ENCODE measurements at places on chromosomes 5 and 9.

GRCh38 chr9:32200896-32201295 is 183.5 kb upstream of the ACO1 start:
- no peak for DNase-seq

DNA sequence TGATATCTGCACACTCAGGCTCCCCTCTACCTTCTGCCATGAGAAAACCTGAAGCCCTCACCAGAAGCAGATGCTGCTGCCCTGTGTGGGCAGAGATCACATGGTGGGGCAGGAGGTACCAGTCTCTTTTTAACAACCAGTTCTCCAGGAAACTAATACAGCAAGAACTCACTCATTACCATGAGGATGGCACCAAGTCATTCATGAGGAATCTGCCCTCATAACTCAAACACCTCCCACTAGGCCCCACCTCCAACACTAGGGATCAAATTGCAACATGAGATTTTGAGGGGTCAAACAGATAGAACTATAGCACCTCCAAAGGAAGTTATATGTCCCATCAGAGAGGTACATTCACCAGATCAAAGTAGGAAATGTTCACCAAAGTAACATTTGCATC is 136.3 kb upstream of the SHB start:
- no peak for DNase-seq

DNA sequence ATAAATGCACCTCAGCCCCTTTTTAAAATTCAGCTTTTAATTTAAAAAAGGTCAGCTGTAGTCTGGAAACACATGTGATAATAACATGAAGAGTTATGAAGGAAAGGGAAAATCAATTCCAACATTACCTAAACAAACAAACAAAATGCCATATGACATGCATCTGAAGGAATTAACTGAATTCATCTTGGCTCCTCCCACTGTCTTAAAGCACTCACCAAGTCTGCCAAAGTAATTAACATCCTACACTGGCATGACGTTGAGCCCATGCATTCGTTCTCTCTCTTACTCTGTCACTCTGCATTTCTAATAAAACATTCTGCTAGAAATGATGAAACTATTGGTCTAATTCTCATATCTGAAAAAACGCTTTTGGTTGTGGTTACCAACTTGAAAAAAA is 37.7 kb downstream of the TSSK1B start:
- DNase-seq = no peak

DNA sequence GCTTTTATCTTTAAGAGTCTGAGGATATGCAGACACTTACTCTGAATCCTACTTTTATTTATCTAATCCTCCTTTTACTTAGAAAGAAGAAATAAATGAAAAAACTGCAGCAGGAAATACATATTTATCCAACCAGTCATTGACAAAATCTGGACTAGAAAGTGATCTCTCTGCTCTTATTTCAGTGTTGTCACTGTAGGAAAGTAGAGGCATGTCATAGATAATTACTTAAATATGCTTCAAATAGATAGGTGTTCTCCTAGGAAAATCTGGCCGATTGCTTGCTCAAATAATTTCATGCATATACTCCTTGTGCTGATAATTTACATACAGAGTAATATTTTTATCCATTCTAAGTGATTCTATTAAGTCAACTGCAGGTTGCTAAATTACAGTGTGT is 2001.9 kb upstream of the C9orf72 start:
- DNase-seq = no peak

DNA sequence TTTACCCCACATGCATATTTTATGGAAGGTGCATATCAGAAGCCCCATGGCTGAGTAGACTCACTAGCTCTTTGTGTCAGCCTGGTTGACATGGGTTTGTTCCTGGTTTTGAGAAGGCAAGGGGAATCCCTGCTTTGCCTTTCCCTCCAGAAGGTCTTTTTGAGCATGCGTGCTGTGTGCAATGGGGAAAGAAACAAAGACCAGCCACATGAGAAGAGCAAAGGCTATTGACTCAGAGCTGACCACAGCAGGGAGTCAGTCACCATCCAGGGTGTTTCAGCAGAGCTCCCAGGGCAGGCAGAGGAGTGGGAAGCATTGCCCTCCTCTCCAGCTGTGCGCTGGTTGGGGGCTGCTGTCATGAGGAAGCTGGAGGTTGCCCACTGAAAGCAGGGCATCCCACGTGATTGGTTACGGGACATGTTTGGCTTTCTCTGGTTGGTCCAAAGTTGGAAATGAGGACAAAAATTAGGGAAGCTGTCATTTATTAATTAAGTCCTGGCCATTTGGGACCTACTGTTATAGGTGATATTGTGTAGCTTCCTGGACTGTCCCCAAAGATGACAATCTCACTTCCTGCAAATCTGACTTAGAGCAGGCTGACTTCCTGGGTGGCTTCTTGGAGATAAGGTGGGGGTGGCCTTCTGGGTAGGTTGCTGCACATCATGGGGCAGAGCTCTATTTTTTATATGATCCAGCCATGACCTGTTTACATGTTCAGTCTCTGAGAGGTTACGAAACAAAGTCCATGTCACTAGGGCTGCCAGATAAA is 48.9 kb upstream of the TDRD7 start:
- DNase-seq = no peak

DNA sequence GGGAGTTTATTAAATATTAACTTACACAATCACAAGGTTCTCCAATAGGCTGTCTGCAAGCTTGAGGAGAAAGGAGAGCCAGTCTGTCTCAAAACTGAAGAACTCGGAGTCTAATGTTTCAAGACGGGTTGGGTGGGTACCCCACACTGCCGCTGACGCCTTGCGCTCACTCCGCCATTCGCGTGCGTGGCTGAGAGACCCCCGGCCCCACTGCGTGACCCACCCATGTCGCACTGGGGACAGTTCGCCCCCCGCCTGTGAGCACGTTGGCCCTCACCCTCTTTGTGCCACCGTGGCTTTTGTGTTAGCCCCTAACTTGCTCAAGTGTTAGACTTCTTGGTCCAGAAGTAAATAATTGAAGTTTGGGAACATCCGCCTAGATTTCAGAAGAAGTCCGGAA is 270.0 kb upstream of the ITGA1 start:
- no peak for DNase-seq

DNA sequence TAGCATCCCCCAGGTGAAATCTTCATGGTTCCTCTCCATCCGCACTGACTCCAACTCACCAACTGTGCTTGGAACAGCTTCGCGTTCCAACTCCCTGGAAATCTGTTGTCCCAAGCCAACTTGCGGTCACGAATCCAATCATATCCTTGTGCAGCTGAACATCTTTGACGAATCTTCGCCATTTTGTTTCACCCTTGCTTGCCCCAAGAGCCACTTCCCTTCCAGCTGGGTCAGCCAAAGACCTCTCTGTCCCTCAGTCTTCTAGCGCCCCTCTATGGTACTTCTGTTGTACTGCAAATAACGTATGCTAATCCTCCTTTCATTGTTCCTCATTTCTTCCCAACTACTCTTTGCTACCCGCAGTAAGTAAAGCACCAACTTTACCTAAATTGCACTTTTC is 61.0 kb upstream of the TARS1 start:
- DNase-seq = no peak

GRCh38 chr5:15689836-15690235 is 189.9 kb downstream of the FBXL7 start:
- DNase-seq = no peak

DNA sequence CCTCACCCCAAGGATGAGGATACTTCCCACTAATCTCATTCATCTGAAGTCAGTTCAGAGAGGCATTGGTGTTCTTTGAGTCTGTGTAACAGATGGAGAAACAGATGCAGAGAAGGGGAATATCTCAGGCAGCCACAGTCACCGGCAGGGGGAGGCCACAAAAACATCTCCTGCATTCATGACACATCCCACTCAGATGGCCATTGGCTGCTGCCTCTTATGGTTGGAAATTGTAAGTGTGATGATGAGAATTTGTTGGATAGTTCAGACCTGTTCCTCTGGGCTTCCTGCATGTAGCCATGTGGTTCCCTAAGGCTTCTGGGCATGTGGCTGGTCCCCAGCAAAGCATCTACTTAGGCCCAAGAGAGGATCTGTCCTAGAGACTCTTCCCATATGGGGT is 45.9 kb upstream of the GABRP start:
- DNase-seq = no peak

GRCh38 chr9:389159-389558 is 174.5 kb downstream of the DOCK8 start:
- DNase-seq = no peak

- no peak for DNase-seq
Measured at GRCh38 chr5:93621327-93621798, 38.3 kb downstream of the NR2F1 start.

Measured in effector memory CD8-positive, alpha-beta T cell (primary cell).